ENCODE measurements at places on chromosomes 2 and 18.

DNA sequence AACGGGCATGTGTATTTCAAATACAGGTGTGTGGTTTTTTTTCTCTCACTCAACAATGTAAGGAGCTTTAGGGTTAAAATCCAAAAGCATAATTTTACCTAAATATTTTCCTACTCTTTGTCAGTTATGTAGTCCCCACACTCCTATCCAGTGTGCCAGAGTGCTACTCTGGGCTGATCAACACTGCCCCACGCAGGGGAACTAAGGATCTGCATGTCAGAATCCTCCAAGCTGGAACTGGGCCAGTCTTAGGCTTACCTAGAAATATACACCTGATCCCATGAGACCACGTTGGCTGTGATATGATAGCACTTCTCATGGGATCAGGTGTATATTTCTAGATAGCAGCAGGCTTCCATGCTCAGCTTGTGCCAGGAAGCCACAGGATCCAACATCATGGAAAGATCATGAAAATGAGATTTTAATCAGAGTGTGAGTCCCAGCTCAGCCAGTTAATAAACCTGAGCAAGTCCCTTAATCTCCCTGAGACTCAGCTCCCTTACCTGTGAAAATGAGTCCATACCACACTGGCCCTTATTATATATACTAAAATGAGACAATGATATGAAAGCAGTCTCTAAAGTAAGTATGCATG, 29.7 kb downstream of the CCDC141 start:
- no peak for DNase-seq

DNA sequence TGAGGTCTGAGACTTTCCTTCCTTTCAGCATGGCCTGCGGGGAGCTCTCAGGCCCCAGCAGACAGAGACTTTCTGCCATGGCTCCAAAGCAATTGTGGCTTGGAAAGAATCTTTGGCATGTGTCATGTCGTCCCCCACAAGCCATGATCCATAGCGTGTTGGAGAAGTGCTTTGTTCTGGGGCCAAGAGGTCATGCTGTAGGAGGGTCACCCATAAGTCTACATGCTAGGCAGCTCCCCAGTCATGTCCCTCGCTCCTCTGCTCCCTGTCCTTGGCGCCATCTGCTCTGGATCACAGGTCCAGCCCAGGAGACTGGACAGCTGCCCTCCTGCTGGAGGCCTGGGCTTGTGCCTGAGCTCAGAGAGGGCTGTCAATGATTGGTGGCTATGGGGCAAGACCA, 78.8 kb upstream of the LCLAT1 start:
- no peak for DNase-seq

GRCh38 chr2:196592911-196593881, 46.3 kb upstream of the CCDC150 start:
- DNase-seq: peak; percentile 84

GRCh38 chr2:233466991-233467603, 99.5 kb downstream of the USP40 start:
- peak; percentile 52 for DNase-seq

GRCh38 chr2:96546797-96547196, 10.2 kb downstream of the ARID5A start:
- DNase-seq: no peak

- no peak for DNase-seq
These were observed 74.2 kb downstream of the TNS1 start for GRCh38 chr2:217928324-217929181.

DNA sequence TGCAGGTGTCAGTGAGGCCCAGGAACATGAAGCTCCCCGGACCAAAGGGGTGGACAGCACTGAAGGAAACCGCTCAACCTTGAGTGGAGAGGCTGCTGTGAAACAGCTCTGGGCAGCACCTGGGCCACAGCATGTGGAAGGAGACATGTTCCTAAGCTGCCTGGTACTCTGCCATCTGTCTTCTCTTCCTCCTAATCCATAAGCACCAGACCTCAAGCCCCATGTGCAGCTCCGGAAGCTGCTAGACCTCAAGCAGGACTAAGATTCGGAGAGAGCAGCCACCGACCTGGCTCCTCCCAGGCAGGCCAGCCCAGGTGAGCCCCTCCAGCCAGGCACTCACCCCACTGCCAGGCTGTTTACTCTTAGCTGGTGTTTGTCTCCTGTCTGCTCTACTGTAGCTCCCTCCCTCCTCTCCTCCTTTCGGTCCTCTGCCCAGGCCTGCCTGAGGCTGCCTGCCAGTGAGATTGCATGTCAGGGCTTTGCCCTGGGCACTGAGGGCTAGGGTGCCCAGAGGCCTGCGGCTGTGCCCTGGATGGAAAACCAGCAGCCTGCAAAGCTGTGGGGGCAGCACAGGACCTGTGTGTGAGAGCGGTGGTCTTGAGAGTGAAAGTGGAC, 53.7 kb downstream of the BCL11A start:
- DNase-seq: no peak

DNA sequence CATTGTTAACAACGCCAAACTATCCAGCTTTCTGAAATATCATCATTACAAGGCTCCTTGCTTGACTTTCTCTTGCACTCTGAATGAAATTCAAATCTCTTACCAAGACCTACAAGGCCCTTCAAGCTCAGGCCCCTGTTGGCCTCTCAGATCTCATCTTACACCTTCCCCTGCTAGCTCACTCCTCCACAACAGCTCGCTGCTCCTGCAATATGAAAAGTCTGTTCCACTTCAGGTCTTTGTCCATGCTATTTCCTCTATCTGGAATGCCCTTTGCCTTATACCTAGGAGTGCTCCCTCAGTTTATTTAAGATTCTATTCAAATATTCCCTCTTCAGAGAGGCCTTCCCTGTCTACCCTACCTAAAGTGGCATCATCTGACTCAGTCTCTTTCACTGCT, 91.7 kb downstream of the SESTD1 start:
- no peak for DNase-seq

- DNase-seq: no peak
These were observed 46.0 kb upstream of the FAM136A start for GRCh38 chr2:70347831-70348230.

- DNase-seq: no peak
These were observed 49.4 kb upstream of the STON1 start for GRCh38 chr2:48480526-48480925.

- DNase-seq: no peak
These were observed 1727.9 kb upstream of the SLC39A10 start for GRCh38 chr2:193929131-193929530.

- no peak for DNase-seq
These were observed 188.0 kb downstream of the ZNF407 start for GRCh38 chr18:74785632-74786031.

DNA sequence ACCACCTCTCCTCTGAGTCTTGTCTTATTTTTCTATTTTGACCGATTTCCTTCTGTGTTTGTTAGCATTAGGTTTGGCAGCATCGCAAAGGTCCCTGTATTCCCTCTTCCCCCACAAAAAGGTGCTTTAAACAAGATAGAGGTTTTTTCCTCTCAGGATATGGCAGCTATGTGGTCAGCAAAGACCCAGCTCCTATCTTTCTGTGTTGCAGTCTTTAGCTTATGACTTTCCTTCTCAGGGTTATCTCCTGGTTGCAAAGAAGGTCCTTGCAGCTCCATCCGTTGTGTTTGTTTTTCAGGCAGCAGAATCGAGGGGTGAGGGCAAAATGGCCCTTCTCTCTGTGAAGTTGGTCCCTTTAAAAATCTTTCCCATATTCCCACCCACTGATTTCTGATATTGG, 38.4 kb downstream of the GALNT1 start:
- DNase-seq: no peak

DNA sequence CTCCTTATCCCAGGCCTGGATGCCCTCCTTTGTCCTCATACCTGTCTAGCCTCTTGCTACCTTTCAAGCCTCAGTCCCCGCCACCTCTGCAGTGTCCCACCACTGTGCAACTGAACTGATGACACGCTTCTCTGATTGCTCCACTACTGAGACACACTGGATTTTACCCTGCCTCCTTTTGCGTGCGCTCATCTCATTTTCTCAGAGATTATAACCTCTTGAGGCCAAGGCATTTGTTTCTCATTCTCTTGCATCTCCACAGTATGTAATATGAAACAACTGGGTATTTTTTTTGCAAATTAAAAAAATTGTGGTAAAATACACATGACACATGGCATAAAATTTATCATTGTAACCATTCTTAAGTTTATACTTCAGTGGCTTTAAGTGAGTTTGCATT, 95.4 kb downstream of the PRKCE start:
- DNase-seq: no peak

DNA sequence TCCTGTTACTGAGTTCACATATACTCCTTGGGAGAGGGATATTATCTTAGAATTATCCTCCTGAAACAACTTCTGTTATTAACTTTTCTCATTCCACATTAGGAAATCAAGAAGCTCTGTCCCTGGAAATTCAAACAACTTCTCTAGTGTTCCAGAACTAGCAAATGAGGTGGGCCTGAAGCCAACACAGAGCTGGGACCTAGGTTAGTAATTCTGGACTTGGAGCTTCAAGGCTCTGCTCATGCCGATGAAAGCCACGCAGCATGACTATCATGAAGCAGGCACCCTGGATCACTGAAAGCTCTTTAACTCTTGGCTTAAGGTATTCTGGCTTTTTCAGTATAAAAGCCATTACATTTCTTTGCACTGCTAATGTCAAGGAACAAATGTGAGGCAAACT, 242.7 kb downstream of the TGIF1 start:
- DNase-seq: no peak

- no peak for DNase-seq
These were observed 66.9 kb upstream of the MCFD2 start for GRCh38 chr2:46982351-46983064.

- DNase-seq: no peak
These were observed 307.9 kb downstream of the TXNL1 start for GRCh38 chr18:56330366-56331110.

GRCh38 chr2:228433721-228434120, 252.2 kb upstream of the SPHKAP start:
- no peak for DNase-seq

- DNase-seq: no peak
These were observed 343 bp upstream of the CD302 start for GRCh38 chr2:159798376-159798725.

DNA sequence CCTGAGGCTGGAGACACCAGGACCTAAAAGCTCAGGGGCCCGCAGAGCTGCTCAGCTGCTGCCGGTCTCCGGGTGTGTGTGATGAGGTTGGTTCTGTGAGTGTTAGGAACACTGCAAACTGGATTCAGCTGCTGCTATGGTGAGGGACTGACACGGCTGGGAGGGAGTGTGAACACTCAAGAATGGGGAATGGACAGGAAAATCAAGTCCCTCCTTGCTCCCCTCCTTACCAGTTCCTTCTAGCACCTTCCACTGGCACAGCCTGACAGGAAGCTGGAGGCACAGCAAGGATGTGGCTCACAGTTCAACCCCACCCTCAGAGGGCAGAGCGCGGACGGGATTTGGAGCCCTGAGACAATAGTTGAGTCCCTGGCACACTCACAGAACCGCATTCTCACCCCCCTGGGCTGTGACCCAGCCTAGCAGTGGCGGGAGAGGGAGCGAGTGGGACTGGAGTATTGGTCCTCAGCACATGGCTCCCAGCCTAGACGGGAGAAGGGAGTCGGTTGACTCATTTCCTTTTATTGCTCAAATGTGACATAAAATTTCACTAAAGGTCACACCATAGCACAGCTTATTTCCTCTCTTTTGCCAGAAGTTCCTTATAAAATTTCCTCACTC, 42.5 kb downstream of the LRRC30 start:
- peak; percentile 3 for DNase-seq

Measured in putamen (tissue), 1 donor.